ENCODE measurements at places on chromosomes 4 and X.
A peak's percentile ranks its signal among the peaks of the same experiment; 100 is the strongest.

GRCh38 chr4:142351958-142352357 is 494.1 kb downstream of the INPP4B start:
- DNase-seq, result no peak

DNA sequence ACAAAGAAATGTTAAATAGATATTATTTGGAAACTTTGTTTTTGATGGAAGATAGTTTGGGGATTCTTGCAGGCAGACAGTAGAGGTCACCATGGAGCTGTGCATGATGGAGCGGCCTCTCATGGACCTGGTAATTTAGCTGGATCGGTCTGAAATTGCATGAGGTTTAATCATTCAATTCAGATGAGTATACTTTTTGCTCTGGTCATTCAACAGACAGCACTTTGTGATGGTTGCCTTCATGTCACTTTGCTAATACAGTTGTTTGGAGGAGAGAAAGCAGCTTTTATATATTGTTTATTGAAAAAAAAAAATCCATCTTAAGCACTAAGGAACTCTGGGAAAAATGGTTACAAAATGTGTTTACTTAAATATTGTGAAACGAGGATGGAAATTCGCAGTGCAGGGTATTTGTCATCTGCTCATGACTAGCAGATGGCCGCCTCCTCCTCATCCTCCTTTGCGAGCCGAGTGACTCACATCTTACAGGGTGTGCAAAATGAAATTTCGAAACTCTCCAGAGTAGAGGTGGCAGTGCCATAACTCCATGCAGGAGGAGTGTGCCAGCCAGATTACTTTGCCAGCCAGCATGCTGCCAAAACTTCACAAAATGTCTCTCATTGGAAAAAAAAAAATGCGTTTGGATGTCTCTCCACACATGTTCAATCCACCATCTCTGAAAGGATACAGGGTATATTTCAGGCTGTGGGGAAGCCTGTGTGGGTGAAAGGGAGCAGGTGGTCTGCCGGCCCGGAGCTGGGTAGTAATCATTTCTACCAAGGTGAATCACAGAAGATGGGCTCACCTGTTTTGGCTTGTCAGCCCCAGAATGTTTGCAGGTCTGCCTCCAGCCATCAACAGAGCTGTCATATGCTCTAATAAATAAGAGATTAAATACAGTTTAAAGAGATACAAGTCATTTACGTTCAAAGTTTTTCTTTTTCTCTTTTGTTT is 314.9 kb upstream of the DIPK2B start:
- DNase-seq, result peak; percentile 63

- no peak for DNase-seq
Observed at GRCh38 chr4:165288226-165288625, 39.2 kb upstream of the MSMO1 start.

DNA sequence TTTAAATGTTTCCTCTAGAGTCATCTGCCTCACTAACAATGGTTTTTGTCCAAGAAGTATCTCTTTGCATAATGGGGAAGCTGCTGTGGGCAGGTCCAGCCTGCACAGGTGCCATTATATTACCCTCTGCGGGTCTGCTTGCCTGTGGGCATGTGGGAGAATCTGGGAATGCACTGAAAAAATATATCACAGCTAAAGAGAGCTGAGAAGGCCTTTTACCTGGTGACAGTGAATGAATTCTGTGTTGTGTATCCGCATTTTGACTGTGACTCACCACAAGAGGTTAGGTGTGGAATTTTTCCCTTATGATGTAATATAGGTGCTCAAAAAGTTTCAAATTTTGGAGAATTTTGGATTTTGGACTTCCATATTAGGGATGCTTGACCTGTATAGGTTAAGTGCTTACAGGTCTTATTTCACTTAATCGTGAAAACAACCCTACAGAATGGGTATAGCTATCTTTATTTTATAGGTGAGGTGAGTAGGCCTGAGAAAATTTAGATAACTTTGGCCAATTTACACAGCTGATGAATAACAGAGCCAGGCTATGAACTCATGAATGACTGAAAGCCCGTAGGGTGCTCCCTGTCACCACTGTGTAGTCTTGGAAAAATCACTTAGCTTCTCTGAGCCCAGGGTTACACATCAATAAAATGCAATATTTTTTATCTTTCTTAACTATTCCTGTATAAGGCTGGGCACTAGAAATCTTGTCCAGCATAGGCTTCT is 198.0 kb upstream of the EPHA5 start:
- peak; percentile 24 for DNase-seq

DNA sequence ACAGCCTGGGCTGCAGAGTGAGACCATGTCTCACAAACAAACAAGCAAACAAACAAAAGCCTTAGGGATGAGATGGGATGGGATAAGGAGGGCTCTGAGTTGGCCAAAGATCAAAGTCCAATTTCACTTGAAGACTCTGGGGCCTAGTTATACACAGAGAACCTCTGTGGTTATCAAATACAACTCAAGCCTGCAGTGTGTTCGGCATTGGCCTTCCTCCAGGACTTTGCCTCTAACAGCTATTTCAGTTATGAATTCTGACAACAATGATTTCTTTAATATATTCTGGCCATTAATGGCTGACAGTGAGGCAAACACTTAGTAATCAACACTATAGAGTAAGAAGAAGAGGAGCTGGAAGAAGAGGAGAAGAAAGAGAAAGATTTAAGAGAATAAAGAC is 171.1 kb downstream of the PDGFRA start:
- no peak for DNase-seq

DNA sequence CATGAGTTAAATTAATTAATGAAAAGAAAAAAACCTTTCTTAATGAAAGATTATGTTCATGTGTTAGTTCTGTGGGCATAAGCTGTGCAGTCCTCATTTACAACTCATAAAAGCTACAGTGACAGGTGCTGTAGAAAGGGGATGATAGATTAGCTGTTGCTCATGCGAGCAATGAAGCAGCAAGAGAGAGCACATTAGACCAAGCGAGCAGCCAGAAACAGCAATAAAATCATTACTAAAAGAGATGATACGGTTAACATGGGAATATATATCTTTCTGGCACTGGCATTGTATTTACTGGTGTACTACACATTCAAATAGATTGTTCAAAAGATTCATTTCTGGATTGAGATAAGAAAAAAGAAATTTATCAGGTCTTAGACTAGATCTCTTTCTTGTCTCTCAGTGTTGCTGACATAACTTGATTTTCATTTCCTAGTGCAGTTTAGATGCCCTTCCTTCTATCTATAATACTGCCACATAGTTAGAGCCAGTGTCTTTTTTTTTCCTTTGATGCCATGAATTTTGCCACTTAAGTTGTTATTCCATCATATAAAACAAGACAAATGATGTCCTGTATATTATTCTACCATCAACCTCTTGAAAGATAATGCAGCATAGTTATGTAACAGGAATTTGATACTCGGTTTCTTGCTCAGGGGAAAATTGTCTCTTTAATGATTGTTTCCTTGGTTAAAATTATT is 164.6 kb downstream of the BANK1 start:
- no peak for DNase-seq

GRCh38 chrX:41541386-41541785 is 94.2 kb downstream of the NYX start:
- DNase-seq, result no peak

- DNase-seq, result no peak
Observed at GRCh38 chr4:164408831-164409230, 345.1 kb upstream of the SMIM31 start.

DNA sequence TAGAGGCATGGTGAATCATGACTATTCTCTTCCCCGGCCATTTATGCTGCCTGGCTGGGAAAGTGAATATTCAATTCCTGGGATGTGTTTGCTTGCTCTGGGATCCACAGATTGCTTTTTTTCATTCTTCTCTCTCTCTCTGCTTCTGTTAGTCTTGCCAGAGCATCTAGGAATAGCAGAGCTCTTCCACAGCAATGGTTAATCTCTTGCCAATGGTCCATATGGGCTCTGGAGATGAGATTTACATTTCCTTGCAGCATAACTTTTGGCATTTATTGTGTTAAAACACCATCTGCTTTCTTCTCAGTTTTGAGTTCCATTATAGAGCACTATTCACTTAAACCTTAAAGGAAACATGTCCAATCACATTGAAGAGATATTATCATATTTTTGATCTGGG is 59.2 kb upstream of the GUCY1A1 start:
- no peak for DNase-seq

- no peak for DNase-seq
Observed at GRCh38 chr4:155336242-155336641, 40.5 kb downstream of the MAP9 start.

- no peak for DNase-seq
Observed at GRCh38 chrX:147749308-147749707, 162.4 kb upstream of the FMR1 start.

GRCh38 chr4:28890949-28891775 is 1829.0 kb upstream of the PCDH7 start:
- no peak for DNase-seq

DNA sequence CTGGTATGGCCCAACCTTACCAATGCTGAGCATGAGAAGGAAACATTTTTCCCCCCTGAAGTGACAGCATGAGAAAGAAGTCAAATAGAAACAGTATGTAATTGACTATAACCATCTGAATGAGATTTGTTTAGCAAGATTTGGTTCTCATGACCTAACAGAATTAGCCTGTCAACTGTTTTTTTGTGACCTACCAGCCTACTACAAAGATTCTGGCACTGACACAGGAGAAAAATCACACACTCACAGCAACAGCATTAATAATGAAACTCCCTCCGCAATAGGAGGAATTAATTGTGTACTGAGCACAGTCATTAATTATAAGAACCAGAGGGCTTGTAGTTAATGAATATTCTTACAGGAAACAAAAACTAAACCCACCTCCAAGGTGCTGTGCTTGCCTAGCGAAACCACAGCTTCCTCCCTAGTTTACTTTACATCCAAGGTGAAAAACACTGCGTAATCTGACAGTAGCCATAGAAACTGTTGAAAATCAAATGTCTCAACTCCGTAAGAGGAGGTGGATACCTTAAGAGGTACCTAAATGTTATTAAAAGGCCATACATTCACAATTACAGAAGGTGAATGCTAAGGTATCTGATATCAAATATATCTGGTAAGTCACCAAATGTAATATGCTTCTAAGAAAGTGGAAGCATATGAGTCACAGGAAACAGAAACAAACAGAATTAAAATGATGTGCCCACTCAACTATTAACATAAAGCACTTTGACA is 34.9 kb downstream of the MMRN1 start:
- no peak for DNase-seq

- DNase-seq, result peak; percentile 86
Observed at GRCh38 chrX:41441934-41442823, 5.0 kb upstream of the NYX start.

GRCh38 chrX:48971249-48972219 is at the start of gene KCND1:
TSS of gene KCND1 (minus strand) at chrX:48971844. CDS start at chrX:48970271, 1,573 bp downstream.
- DNase-seq, result peak; percentile 26

DNA sequence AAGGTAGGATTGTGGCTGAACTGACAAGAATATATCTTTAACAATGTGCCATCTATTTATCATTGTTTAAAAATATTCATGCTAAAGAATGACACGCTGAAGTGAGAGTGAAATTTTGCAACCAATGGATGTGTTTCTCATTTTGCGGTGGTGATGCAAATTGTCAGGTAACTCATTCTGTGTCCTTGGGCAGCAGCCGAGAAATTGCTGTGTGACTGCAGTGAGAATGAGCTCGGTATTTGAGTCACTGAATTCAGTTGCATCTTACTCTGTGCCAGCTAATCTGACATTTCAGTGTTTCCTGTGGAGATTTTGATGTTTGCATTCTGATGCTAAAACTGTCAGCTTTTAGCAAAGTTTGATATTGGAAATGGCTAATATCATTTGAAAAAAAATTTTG is 28.1 kb downstream of the MCUB start:
- no peak for DNase-seq

GRCh38 chr4:24646798-24647460 is 62.6 kb upstream of the DHX15 start:
- no peak for DNase-seq

GRCh38 chr4:94548571-94548970 is 96.8 kb downstream of the PDLIM5 start:
- DNase-seq, result peak; percentile 40
